ENCODE measurements at places on chromosomes 3 and 15. TPM values are rescaled to one million over a fixed set of nuclear protein-coding genes. Genes with fewer than 3 reads are reported as not detected.
A peak's percentile ranks its signal among the peaks of the same experiment; 100 is the strongest.

DNA sequence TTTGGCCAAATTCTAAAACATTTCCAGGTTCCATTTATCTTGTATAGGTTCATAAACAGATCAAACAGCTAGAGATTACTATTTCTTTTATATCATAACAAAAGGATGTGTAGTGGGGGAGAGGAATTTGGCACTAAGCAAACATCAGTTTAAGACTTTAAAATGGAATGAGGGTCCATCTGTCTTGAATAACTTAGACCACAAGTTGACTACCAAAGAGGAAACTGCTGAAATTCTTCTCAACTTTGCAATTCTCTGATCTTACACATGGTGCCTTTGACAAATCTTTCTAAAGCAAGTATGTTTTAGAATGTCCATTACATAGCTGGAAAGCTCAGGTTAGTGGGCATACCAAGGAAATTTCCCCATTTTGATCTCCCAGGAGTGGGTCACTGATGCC, 140.5 kb upstream of the ADAMTS9 start:
- H3K4me3 ChIP-seq = no peak overlapping the region
- no peaks in the 10 kb centered on the region for H3K27me3 ChIP-seq
- peaks cover 13% of the 10 kb centered on the region for H3K4me1 ChIP-seq
- no peaks in the 10 kb centered on the region for H3K36me3 ChIP-seq
- H3K27ac ChIP-seq = no peak overlapping the region

Gene NLGN1
- total RNA-seq = 15.5 TPM

DNA sequence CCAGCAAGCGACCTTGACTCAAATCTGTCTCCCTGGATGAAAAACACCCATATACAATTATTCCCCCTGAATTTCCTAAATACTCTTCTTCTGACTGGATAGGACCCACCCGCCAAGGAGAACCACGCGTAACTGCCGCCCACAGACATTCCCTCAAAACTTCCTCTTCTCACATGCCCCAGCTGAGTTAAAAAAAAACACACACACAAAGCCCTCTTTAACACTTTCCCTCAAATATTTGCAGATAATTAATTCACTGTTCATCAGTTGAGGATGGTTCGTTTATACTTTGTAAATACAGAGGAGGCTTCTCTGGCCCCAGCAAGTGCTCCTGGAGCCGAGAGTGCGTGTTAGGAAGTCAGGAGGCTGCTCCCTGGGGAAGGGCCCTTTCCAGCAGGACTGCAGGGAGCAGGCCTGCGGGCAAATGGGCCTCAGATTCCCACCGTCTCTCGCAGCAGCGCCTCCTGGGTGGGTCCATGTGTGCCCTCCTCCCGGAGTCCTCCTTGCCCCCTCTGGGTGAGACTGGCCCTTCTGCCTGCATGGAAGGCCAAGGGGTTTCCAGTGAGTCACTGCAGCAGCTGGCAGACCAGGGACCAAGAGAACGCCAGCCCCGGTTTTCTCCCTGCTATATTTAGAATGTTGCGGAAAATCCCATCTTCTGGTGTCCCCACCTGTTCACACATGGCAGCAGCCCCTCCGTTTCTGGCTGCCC, 46.8 kb downstream of the MGLL start:
- H3K36me3 ChIP-seq = no peaks in the 10 kb centered on the region
- peak overlapping the region; percentile 62 for H3K27ac ChIP-seq
- H3K4me3 ChIP-seq = no peak overlapping the region
- H3K4me1 ChIP-seq = peaks cover 3% of the 10 kb centered on the region
- H3K27me3 ChIP-seq = no peaks in the 10 kb centered on the region

GRCh38 chr3:61829722-61830350, 268.5 kb downstream of the PTPRG start:
- no peaks in the 10 kb centered on the region for H3K27me3 ChIP-seq
- H3K4me1 ChIP-seq = peaks cover 3% of the 10 kb centered on the region
- DNase-seq = no peak
- H3K4me3 ChIP-seq = no peak overlapping the region
- H3K36me3 ChIP-seq = no peaks in the 10 kb centered on the region

- DNase-seq = no peak
- H3K4me1 ChIP-seq = no peaks in the 10 kb centered on the region
- no peak overlapping the region for H3K4me3 ChIP-seq
These were observed 8.6 kb downstream of the GABRR3 start for GRCh38 chr3:98026425-98027084.

- H3K36me3 ChIP-seq = no peaks in the 10 kb centered on the region
- H3K4me1 ChIP-seq = peaks cover 4% of the 10 kb centered on the region
- no peak overlapping the region for H3K4me3 ChIP-seq
- H3K27me3 ChIP-seq = no peaks in the 10 kb centered on the region
- peak overlapping the region; percentile 99 for H3K27ac ChIP-seq
These were observed 10.4 kb upstream of the RTP1 start for GRCh38 chr3:187186801-187187421.

DNA sequence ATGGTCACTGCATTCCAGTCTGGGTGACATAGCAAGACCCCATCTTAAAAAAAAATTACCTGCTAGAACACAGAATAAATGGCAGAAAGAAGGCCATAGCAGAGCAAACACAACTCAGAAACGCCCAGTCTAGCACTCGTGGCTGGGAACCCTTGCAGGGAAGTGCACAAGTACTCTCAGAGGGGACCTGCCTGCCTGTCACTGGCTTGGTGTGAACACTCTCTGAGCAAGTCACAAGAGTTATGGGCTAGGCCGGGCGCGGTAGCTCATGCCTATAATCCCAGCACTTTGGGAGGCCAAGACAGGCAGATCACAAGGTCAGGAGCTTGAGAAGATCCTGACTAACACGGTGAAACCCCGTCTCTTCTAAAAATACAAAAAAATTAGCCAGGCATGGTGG, 17.2 kb downstream of the SFMBT1 start:
- DNase-seq = no peak
- H3K4me3 ChIP-seq = no peak overlapping the region
- no peaks in the 10 kb centered on the region for H3K36me3 ChIP-seq
- no peaks in the 10 kb centered on the region for H3K27me3 ChIP-seq

- H3K4me3 ChIP-seq = no peak overlapping the region
- no peak overlapping the region for H3K27ac ChIP-seq
- no peaks in the 10 kb centered on the region for H3K4me1 ChIP-seq
- no peaks in the 10 kb centered on the region for H3K27me3 ChIP-seq
These were observed 18.5 kb upstream of the PTX3 start for GRCh38 chr3:157418104-157418503.

Gene GOLGA6B
- not detected for total RNA-seq

Gene RPL39L
- total RNA-seq = 10.5 TPM

DNA sequence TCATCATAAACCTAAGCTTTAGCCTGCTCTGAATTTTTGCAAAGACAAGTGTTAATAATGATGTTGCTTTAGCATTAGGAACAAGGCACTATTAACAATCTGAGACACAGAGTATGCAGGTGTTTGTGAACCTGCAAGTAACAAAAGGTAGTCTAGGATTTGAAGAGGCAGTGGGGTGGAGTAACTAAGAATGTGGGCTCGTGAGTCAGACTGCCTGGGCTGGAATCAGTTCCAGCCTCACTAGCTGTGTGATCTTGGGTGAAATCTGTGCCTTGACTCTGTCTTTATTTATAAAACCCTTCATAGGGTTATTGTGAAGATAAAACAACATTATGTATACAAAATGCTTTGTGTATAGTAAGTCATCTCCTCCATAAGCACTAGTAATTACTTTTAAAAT, 610.6 kb upstream of the CFAP20DC start:
- DNase-seq = no peak

Gene EPHA3
- total RNA-seq = 10.7 TPM

Gene GPR160
- 4.1 TPM for total RNA-seq

Gene C3orf20
- total RNA-seq = 0.16 TPM

Gene GXYLT2
- 46.4 TPM for total RNA-seq

DNA sequence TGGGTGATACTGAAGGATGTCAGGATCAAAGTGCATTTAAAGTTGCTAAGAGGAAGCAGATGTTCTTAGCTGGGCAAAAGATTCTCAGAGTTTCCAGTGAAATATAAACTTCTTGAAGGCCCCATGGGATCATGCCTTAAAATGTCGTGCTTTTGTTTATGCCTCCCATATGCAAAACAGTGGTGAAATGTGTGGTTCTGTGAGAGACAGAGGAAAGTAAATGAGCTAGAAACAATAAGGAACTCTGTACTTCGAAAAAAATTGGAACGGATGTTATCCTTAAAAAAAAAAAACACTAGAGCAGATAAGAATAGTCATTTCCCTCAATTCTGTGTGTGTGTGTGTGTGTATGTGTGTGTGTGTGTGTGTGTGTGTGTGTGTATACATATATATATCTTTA, 497.0 kb upstream of the TBL1XR1 start:
- no peak overlapping the region for H3K27ac ChIP-seq
- DNase-seq = no peak
- H3K36me3 ChIP-seq = no peaks in the 10 kb centered on the region

Gene SCG5
- 3.9 TPM for total RNA-seq

- H3K4me3 ChIP-seq = no peak overlapping the region
- H3K36me3 ChIP-seq = peaks cover 3% of the 10 kb centered on the region
- H3K27ac ChIP-seq = no peak overlapping the region
- H3K27me3 ChIP-seq = no peaks in the 10 kb centered on the region
- no peak for DNase-seq
These were observed 4.9 kb downstream of the CCDC71 start for GRCh38 chr3:49161197-49161596.

DNA sequence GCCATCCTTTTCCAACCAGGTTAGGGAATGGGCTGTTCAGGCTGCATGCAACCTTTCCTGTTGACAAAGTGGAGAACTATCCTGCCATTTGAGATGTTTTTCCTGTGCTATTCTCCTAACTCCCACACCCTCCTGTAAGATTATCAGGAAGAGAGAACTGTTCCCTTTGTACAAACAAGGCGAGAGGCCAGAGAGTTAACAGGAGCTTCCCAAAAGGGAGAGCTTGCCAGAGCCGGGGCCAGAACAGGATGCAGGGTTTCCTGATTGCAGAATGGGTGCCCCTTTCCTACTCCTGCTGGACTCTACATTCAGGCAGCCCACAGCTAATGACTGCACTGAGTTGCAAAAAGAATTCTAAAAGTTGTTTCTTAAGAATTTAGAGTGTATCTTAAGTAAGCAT, 17.1 kb downstream of the PML start:
- H3K27me3 ChIP-seq = no peaks in the 10 kb centered on the region
- H3K4me1 ChIP-seq = no peaks in the 10 kb centered on the region
- peaks cover 8% of the 10 kb centered on the region for H3K36me3 ChIP-seq
- no peak overlapping the region for H3K27ac ChIP-seq
- H3K4me3 ChIP-seq = no peak overlapping the region

Gene ARGFX
- total RNA-seq = not detected

GRCh38 chr15:69973102-69973714, 124.5 kb downstream of the TLE3 start:
- H3K4me3 ChIP-seq = no peak overlapping the region
- H3K4me1 ChIP-seq = no peaks in the 10 kb centered on the region
- DNase-seq = no peak
- no peak overlapping the region for H3K27ac ChIP-seq

DNA sequence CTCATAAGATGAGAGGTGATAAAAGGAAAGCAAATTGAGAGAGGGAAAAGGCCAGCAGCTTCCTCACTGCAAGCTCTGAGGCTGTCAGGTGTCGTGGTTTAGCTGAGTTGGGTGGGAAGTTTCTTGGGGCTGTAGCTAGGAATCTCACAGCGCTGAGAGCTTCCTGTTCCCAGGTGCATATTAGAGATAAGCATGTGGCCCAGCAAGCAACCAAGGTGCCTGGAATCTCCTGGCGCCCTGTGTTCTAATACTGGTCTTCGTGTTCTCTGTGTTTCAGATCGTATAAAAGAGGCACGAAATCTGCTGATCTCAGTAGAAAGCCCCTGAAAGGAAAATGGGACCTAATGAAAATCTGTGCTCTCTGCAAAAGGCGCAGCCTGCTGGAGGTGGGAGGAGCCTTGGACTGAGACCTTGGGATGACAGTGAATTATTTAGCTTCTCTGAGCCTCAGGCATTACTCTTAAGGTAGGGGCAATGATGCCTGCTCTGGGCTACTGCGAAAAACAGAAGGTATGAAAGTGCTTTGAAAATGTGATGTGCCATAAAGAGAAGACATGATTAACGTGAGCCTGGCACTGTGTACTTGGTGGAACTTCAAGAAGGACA, 499.9 kb downstream of the TBL1XR1 start:
- H3K4me1 ChIP-seq = peaks cover 2% of the 10 kb centered on the region
- H3K36me3 ChIP-seq = no peaks in the 10 kb centered on the region
- no peak overlapping the region for H3K27ac ChIP-seq

GRCh38 chr15:80031841-80032240, 27.6 kb upstream of the ZFAND6 start:
- no peaks in the 10 kb centered on the region for H3K4me1 ChIP-seq
- no peak overlapping the region for H3K27ac ChIP-seq
- no peaks in the 10 kb centered on the region for H3K36me3 ChIP-seq

Gene GPR15
- total RNA-seq = not detected

- H3K4me1 ChIP-seq = no peaks in the 10 kb centered on the region
- H3K27me3 ChIP-seq = no peaks in the 10 kb centered on the region
- H3K36me3 ChIP-seq = no peaks in the 10 kb centered on the region
These were observed 55.8 kb upstream of the SLC6A6 start for GRCh38 chr3:14346642-14347041.

Gene CSNK1G1
- total RNA-seq = 15.1 TPM

Gene ITIH1
- not detected for total RNA-seq

- no peaks in the 10 kb centered on the region for H3K36me3 ChIP-seq
- H3K27me3 ChIP-seq = no peaks in the 10 kb centered on the region
- no peak overlapping the region for H3K27ac ChIP-seq
- H3K4me3 ChIP-seq = no peak overlapping the region
- DNase-seq = no peak
- H3K4me1 ChIP-seq = no peaks in the 10 kb centered on the region
These were observed 289.5 kb downstream of the GABRG3 start for GRCh38 chr15:27260523-27260922.

GRCh38 chr3:182058488-182058887, 346.8 kb downstream of the SOX2 start:
- H3K4me1 ChIP-seq = no peaks in the 10 kb centered on the region
- H3K36me3 ChIP-seq = no peaks in the 10 kb centered on the region
- H3K4me3 ChIP-seq = no peak overlapping the region
- no peak for DNase-seq
- H3K27ac ChIP-seq = no peak overlapping the region
- peaks cover 2% of the 10 kb centered on the region for H3K27me3 ChIP-seq

DNA sequence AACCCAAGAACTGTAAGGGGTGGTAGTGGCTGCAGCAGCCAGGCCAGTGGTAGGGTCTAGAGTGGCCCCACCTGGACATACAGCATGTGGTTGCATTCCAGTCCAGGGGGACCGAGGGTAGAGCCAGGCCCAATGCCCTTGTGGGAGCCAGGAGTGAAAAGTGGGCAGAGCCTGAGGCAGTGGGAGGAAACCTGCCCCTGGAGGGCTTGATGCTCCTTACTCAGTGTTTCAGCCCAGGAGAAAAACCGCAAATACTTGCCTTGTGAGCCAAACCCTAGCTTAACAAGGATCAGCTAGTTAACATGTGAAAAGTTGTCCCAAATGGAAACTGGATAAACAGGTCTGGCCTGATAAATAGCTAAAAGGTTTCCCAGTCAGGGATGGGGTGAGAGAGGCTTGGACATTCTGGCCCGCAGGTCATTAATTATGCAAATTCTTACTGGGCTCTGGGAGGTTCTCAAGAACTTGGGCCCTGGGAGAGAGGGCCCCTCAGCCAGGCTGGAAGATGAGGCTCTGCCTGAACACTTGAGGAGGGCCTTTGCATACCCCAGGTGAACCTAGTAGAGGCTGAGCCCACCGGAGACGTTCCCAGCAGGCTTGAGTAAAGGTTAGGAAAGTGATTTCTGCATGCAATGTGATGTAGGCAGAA, 222.1 kb downstream of the THSD4 start:
- H3K27me3 ChIP-seq = no peaks in the 10 kb centered on the region
- DNase-seq = no peak
